ENCODE measurements at places on chromosomes 2 and 18. TPM values are rescaled to one million over a fixed set of nuclear protein-coding genes. Genes with fewer than 3 reads are reported as not detected.

Gene KCNF1
- not detected for total RNA-seq

Gene RESP18
- not detected for total RNA-seq

Gene ZNF236
- 10.4 TPM for total RNA-seq

Gene SCN9A
- total RNA-seq = 23.8 TPM

Gene SLC16A14
- total RNA-seq = 1.8 TPM

Gene UGT1A8
- total RNA-seq = not detected

Gene ZAP70
- 0.13 TPM for total RNA-seq
